ENCODE measurements at places on chromosomes 3 and 15.

DNA sequence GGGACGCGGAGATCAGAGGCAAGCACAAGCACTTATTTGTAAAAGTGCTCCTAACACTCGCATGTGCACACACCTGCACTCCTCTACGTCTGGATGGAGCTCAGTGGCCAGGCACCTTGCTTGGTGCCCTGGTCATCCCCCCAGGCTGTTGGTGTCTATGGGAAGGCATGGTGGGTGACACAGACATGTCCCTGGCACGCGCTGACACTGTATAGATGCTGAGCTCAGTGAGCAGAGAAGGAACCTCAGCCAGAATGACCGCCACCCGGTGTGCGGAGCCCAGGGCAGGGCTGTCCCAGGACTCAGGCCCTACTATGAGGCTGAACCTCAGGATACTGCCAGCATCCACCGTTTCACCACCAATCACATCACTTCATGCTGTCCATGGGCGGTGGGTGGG, 64.5 kb downstream of the NIPA2 start:
- DNase-seq: no peak

DNA sequence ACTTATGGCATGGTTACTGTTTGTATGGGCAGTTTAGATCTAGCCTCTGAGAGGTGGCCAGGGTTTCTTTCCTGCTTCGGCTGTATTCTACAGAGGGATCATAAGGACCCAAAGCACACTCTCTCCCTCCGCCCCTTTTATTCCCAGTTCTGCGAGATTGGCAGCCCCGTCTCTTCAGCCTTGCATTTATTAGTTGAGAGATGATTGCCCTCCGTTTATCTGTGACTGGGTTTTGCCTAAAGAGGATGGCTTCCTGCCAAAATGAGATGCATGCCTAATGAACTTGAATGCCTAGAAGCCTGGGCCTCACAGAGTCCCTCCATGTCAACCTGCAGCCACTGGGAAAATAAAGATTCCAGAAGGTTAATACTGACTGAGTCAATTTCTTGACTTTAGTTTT, 97.1 kb upstream of the CHL1 start:
- no peak for DNase-seq

- DNase-seq: no peak
Measured at GRCh38 chr3:195238081-195238571, 32.8 kb downstream of the XXYLT1 start.

- DNase-seq: no peak
Measured at GRCh38 chr3:43181202-43181821, 75.4 kb upstream of the POMGNT2 start.

DNA sequence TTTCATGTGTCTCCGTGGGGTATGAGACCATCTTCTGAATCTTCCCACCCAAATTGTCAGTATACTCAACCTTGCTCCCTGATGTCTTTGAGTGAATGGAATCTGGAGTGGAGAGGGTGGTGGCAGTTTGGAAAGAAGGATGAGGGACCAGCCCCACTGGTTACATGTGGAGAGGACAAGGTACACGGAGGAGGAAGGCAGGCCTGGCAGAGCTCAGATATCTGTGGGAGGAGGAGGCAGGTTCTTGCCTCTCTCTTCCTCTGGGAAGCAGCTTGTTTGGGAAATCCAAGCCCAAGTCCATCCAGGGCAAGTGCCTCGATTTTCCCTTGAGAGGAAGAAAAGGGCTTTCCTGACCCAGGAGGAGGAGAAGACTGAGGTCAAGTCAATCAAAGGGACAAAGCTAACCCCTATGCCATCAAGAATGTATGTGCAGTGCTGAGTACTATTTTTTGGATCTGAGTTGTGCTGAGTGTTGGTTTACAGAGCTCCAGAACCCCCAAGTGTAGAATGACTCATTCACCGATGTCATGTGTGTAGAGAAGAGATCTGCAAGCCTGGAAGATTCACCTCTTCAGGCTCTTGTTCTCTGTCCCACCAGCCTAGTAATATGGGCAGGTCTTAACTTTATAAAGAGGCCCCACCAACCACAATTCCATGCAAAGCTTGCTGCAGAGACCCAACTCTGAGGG, 19.8 kb upstream of the LOXL1 start:
- DNase-seq: no peak

DNA sequence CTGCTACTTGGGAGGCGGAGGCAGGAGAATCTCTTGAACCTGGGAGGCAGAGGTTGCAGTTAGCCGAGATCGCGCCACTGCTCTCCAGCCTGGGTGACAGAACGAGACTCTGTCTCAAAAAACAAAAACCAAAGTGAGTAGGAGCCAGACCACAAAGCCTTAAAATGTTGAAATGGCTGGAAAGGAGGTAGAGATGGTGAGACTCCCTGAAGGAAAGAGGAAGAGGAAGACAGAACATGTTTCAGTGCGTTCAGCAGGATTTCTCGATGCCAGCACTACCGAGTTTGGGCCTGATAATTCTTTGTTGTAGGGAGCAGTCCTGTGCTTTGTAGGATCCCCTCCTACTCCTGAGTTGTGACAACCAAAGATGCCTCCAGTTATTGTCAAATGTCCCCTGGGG, 189.9 kb downstream of the AKAP13 start:
- no peak for DNase-seq

DNA sequence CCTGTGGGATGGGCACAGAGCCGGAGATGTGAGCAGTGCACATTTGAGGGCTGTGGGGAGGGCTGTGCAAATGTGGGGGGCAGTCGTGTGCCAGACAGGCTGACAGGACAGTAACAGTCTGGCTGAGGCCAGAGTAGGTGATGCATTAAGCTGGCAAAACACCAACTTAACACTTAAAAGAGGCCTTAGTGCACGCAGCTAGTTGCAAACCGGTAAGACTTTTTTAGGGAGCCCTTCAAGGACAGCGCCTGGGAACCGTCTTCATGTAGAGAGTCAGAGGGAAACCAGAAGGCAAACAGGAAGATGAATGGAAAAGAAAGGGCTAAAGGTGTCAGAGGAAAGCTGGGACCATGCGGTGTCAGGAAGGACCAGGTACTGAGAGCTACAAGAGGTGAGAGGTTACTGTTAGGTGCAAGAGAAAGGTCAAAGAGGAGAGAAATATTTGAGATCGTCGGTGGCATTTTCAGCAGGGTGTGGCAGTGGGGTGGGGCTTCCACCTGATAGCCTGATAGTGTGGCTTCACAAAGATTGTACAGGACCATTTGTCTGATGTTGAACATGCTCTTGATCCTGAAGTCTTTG, 30.0 kb upstream of the CHD2 start:
- no peak for DNase-seq

DNA sequence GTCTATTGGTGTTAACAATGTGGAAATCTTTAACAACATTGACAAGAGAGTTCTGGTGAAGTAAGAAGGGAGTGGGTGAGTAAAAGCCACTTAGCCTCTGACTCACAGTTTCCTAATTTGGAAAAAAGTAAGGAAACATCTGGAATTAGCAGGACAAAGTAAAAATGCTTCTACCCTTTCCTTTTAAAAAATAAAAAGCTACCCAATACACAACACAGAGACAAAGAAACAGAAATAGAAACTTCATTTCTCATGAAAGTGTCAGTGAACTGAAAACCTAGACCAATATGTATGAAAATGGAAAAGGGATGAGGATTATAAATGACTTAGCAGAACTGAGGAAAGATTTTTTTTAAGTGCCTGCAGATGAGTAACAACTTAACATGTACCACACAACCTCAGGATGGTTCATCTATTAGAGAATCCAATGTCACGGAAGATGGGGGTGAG, 65.4 kb downstream of the SSR3 start:
- no peak for DNase-seq

DNA sequence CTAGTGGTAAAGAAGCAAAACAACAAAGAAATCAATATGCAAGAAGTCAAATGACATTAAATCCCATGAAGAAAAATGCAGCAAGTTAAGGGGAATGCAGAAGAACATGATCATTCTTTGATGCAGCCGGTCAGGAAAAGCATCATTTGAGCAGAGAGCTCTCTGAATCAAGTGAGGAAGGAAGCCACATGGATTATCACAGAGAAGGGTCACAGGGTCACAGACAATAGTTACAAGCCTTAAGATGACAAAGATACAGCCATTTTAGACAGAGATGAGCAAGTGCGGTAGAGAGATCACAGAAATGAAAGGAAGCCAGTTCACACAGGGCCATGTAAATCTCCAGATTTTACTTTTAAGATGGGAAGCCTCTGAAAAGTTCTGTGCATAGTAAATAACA, 43.9 kb downstream of the UBE3A start:
- DNase-seq: no peak

DNA sequence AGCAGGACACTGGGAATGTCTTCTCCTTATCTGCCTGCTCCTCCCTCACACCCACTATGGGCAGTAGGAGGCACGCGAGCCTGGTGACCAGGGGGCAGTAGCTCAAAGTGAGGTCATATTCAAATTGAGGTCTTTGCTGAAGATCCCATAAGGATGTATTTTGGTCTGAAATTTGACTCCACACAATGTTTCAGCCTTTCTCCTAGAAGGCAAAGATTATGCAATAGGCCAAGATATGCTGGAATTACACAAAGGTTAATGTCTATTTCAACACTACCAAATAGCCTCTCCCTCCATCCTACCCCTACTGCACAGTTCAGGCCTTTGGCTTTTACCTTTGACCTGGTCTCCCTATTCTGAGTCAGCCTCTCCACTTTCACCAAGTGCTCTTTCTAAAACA, 203.0 kb downstream of the TIGIT start:
- no peak for DNase-seq

DNA sequence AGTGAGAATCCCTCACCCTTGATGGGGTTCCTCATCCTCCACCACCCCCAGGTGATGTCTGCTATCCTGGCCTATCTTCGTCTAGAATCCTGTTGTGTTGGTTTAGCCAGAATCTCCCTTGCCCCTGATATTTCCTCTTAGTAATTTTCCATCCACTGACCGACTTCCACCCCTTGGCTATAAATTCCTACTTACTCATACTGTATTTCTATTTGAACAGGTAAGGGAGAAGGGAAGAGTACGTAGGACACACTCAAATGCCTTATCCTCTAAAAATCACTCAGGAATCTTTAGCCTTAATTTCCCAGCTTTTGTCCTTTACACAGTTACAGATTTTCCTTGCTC, 678 bp upstream of the TFG start:
- DNase-seq: no peak

DNA sequence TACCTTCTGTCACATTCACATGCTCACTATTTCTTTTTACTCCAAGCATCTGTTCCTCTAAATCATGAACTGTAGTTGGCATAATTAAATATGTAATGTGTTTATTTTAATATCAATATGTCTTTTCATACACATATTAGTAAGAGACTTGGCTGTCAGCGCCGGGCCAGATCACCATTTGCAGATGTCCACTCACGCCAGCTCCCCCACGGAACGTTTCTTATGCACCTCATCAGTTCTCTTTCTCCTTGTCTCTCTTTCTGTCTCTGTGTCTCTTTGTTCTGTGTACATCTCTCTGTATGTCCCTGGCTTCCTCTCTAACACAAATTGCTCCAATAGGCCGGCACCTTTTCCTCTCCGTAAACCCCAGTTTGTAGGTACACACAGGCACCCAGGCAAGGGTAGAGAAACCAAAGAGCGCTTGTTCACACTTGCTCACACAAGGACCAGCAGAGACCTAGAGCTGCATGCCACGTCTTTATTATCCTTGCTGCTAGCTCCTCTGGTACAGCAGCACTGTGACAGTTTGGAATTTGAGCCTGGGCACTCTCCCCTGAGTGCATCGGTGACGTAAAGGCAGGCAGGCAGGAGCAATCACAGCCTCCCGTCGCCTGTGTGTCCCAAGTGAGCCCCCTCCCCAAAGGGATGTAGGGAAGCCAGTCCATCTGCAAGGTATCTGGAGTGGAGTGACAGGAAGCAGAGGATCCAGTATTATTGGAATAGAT, 40.4 kb downstream of the CACNA1D start:
- no peak for DNase-seq

DNA sequence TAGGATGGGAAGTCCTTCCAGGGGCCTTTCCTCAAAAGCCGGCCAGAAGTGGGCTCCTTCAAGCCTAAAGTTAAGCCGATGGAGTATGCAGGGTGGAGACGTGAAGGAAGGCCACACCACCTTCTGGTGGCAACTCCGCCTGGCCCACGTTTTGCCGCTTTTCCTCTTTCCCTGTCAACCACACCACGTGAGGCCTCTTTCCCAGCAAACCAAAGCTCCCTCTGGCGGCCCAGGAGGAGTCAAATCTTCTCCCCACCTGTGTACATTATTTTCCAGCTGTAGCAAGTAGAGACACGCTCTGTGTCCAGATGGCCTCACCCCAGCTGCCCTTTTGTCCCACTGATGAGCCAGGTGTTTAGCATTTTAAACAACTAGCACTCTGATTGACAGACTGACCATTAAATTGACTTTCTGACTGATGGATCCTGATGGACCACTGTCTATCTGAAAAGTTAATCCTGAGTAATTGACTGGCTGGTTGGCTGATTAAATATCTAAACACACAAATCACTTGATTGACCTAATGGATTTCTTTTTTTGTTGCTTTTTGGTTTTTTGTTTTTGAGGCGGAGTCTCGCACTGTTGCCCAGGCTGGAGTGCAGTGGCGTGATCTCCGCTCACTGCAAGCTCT, 59.6 kb upstream of the ZBTB38 start:
- peak; percentile 54 for DNase-seq

- no peak for DNase-seq
Measured at GRCh38 chr3:105431200-105431599, 64.5 kb downstream of the ALCAM start.

DNA sequence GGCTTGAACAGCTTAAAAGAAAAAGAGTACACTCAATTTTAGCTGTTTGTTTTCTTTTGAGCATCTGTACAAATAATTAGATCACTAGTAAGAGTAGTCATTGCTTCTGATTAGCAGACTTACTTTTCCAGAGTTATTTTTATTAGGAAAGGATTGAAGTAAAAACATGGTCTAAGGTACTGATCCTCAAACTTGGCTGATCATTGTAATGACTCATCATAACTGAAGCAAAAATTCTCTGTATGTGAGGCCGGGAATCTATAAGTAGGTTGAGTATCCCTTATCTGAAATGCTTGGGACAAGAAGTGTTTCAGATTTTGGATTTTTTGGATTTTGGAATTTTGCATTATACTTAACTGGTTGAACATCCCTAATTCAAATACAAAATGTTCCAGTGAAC, 12.4 kb downstream of the NMD3 start:
- DNase-seq: no peak

- DNase-seq: no peak
Measured at GRCh38 chr15:87871731-87872320, 384.7 kb downstream of the NTRK3 start.

DNA sequence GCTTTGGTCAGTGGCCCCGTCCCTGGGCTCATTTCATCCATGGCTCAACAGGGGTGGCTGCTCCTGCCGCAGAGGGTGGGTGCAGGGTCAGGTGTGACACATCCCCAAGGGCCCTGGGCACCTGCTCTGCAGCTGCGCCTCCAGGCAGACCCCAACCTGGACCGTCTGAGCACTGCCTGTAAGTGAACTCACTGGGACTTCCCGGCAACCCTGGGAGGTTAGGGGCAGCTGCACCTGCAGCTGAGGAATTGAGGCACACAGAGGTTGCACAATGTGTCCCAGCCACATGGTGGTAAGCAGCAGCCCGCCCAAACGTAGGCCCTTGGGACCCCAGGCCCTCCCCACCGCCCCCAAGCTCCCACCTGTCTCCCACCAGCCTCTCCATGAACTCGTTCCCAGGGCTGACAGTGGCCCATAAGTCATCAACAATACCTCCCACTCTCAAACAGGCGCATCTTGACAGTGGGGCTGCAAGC, 55.1 kb downstream of the PLXNA1 start:
- no peak for DNase-seq

GRCh38 chr3:183953471-183954070, 64.1 kb downstream of the ABCC5 start:
- no peak for DNase-seq

GRCh38 chr15:45116482-45117307, 2.6 kb downstream of the DUOXA2 start:
- no peak for DNase-seq

- DNase-seq: no peak
Measured at GRCh38 chr3:160643994-160644393, 33.0 kb upstream of the ARL14 start.

GRCh38 chr3:35592589-35593295, 46.6 kb upstream of the ARPP21 start:
- no peak for DNase-seq
